ENCODE measurements at places on chromosomes 2 and 18.

DNA sequence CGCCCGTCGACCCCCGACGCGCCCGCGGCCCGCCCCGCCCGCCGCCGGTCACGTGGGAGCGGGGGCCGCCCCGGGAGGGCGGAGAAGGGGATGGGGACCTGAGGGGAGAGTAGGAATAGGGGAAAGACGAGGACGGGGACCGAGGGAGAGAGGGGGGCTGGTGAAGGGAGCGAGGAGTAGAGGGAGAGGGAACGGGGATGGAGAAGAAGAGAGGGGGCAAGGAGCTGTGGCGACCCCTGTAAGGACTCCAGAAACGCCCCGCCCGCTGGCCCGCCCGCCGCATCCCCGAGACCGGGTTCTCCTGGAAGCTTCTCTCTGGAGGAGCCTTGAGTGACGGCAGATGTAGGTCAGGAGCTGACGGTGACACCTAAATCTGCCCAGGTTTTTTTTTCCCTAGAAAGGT lies 615 bp downstream of the ADNP2 start:
- DNase-seq, result no peak

DNA sequence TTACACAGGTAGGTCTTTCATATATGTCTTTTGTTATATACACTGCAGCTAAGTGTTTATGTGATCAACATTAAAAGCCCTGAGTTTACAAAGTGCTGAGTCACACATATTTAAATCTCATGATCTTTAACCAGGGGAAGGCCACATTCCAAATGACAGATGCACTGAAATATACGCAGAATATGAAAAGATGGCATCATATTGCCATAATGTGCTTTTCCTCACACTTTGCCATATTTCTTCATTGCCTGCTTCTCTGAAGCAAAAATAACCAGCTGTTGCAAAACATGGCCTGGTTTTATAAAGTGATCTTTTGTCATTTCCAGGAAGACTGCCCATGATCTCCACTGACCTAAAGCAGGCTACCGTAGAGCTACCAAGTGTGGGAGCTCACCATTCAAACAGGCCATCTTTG lies 93.5 kb upstream of the MAPRE2 start:
- no peak for DNase-seq

GRCh38 chr2:101806701-101807100 lies 109.2 kb downstream of the MAP4K4 start:
- no peak for DNase-seq

- no peak for DNase-seq
Observed at GRCh38 chr2:74548900-74549826, 4.6 kb downstream of the LOXL3 start.

DNA sequence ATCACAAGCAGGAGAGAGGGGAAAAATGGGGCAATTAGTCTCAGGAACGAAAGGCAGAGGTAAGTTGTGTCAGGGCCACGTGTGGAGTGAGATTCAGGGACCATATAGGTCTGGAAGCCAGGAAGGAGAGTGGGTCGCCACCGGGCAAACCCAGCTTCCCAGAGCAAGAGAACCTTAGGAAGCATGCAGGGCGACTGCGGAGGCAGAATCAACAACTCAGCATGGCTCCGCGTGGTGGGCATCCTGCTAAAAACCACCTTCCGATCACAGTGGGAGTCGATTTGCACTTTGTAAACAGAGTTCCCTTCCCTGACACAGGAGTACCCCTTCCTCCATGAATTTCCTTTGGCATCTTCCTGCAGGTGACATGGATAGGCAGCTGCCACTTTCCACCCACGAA lies 114.6 kb downstream of the TTC32 start:
- DNase-seq, result no peak

- no peak for DNase-seq
Observed at GRCh38 chr2:235432741-235433520, 60.9 kb upstream of the AGAP1 start.

- DNase-seq, result no peak
Observed at GRCh38 chr2:3641181-3641580, 16.8 kb upstream of the ALLC start.

DNA sequence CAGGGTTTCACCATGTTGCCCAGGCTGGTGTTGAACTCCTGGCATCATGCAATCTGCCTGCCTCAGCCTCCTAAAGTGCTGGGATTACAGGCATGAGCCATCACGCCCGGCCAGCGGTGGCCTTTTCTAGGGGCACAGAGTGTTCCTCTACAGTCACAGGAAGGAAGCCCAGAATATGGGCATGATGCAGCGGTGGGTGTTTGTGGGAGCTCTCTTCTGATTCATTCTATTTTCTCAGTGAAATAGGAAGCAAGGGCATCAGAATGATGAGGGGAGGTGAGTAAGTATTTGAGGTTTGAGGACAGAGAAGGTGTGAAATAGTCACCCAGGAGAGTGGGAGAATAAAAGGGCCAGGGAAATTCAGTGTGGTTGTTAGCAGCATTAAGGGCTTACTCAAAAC lies 70.3 kb upstream of the PSME4 start:
- no peak for DNase-seq

GRCh38 chr2:105761931-105762515 lies 17.3 kb downstream of the NCK2 start:
- no peak for DNase-seq

GRCh38 chr2:171480908-171481307 lies 41.4 kb upstream of the CYBRD1 start:
- DNase-seq, result no peak

DNA sequence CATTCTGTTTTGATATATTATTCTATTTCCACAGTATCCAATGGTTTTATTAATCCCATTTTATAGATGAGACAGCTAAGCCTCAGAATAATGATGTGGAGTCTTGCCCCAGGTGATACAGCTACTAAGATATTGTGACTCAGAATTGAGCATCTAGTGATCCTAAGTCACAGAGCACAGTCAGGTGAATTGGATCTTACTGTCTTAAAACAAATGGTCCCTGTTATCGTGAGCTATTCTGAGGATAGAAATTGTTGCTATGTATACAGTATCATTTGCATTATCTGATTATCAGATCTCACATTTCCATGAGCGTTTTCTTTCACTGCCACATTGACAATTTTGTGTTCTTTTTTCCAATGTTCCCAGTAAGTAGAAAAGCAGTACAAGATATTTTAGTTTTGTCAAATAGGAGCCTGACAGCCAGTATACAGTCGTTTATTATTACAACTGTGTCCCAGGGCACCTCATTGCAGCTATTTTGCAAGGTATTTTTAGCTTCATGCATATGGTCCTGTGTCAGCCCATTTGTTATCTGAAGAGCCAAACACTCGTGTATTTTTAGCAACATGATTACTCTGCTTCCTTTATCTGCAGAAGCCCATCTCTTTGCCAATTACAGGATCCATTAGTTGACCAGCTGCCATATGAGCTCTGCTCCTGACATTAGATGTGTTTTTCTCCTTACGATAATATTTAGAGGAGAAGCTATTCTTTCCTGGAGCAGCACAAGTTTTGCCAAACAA lies 25.1 kb upstream of the SGPP2 start:
- no peak for DNase-seq

- no peak for DNase-seq
Observed at GRCh38 chr2:199985625-199986207, 30.3 kb downstream of the MAIP1 start.

- DNase-seq, result no peak
Observed at GRCh38 chr2:83369601-83370418, 1089.3 kb downstream of the SUCLG1 start.

DNA sequence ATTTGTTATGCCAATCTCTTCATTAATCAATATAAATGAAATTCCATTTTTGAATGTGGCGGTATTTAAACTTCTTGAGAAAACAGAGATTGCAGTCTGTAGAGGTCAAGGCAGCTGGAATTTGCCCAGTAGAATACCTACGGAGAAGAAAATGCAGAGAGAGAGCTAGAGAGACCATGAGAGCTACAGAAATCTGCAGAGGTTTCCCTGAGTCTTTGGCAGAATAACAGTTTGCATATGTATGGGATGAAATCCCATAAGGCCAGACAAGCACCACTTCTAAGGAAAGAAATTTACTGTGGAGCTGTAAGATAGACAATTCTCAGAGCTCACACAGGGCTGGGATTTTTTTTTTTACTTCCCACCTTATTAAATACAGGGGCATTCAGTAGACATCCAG lies 23.6 kb upstream of the TMEFF2 start:
- no peak for DNase-seq

GRCh38 chr2:112754564-112754963 lies 9.8 kb downstream of the CKAP2L start:
- DNase-seq, result no peak

DNA sequence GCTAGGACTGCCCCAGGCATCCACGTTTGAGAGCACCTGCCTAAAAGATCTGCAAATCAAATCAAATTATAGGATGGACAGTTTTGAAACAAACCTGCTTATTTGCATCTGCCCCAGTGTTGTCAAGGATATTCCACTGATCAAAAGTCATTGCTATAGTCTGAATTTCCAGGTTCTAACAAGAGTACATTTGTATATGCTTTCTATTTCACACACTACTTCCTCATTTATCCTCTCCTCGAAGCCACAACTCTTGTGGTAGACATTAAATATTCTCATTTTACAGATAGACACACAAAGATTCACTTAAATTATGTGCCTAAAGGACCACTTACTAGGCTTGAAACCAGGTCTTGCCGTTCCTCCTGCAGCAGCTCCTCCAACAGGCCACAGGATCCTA lies 11.9 kb upstream of the TET3 start:
- no peak for DNase-seq

Data from GOT3 (cell line).